ENCODE measurements at places on chromosomes 3 and 15. TPM values are rescaled to one million over a fixed set of nuclear protein-coding genes. Genes with fewer than 3 reads are reported as not detected.

SI gene
- total RNA-seq = not detected

ACKR2 gene
- total RNA-seq = 0.10 TPM

SLC22A13 gene
- total RNA-seq = 0.07 TPM

ACSBG1 gene
- total RNA-seq = 0.81 TPM

ANKRD34C gene
- not detected for total RNA-seq

CYP8B1 gene
- total RNA-seq = not detected

CEMIP gene
- 1.1 TPM for total RNA-seq

NGRN gene
- total RNA-seq = 108 TPM

HIGD2B gene
- 0.10 TPM for total RNA-seq

B3GALNT1 gene
- 0.18 TPM for total RNA-seq

ZBBX gene
- total RNA-seq = not detected

PLCH1 gene
- 0.83 TPM for total RNA-seq

HYAL3 gene
- total RNA-seq = 9.9 TPM

ACAA1 gene
- 44.4 TPM for total RNA-seq

KNL1 gene
- total RNA-seq = 8.0 TPM

GABRA5 gene
- total RNA-seq = 86.0 TPM

WDR93 gene
- 0.26 TPM for total RNA-seq

CPLX3 gene
- total RNA-seq = not detected

IGDCC3 gene
- 0.19 TPM for total RNA-seq

PSTPIP1 gene
- 0.25 TPM for total RNA-seq

LIPH gene
- 5.1 TPM for total RNA-seq

DPPA2 gene
- total RNA-seq = not detected

OCA2 gene
- total RNA-seq = 0.48 TPM

NUSAP1 gene
- total RNA-seq = 74.6 TPM

CHRFAM7A gene
- 8.2 TPM for total RNA-seq

ANKDD1A gene
- total RNA-seq = 1.3 TPM

SEMA5B gene
- 0.16 TPM for total RNA-seq

GOLGA6D gene
- total RNA-seq = not detected

APOD gene
- total RNA-seq = 1.2 TPM

TM4SF1 gene
- 1,077 TPM for total RNA-seq

MAP6D1 gene
- total RNA-seq = 6.6 TPM

TMCO5A gene
- not detected for total RNA-seq

P2RY14 gene
- not detected for total RNA-seq

SLC2A2 gene
- total RNA-seq = not detected

CCR8 gene
- not detected for total RNA-seq

ZPLD1 gene
- not detected for total RNA-seq

NRG4 gene
- total RNA-seq = 0.68 TPM

TLR9 gene
- total RNA-seq = not detected

EPHB3 gene
- total RNA-seq = 0.33 TPM

NTRK3 gene
- 23.2 TPM for total RNA-seq

All from A549 treated with dexamethasone at 1 μM for 4 hours (cell line).